NCI-H1105 (cell line): ENCODE measurements at places on chromosomes 12 and 14.

- DNase-seq = no peak
These were observed 20.7 kb downstream of the EPYC start for GRCh38 chr12:90984114-90984513.

- no peak for DNase-seq
These were observed 4.3 kb downstream of the C14orf93 start for GRCh38 chr14:23005451-23006187.

GRCh38 chr12:100688451-100688864 is 106.1 kb upstream of the ANO4 start:
- no peak for DNase-seq

GRCh38 chr12:86931714-86932113 is 675.5 kb upstream of the MGAT4C start:
- DNase-seq = no peak

- DNase-seq = no peak
These were observed 700 bp downstream of the PRKAG1 start for GRCh38 chr12:49017891-49018260.

GRCh38 chr14:67856827-67857226 is 37.2 kb downstream of the RAD51B start:
- no peak for DNase-seq

DNA sequence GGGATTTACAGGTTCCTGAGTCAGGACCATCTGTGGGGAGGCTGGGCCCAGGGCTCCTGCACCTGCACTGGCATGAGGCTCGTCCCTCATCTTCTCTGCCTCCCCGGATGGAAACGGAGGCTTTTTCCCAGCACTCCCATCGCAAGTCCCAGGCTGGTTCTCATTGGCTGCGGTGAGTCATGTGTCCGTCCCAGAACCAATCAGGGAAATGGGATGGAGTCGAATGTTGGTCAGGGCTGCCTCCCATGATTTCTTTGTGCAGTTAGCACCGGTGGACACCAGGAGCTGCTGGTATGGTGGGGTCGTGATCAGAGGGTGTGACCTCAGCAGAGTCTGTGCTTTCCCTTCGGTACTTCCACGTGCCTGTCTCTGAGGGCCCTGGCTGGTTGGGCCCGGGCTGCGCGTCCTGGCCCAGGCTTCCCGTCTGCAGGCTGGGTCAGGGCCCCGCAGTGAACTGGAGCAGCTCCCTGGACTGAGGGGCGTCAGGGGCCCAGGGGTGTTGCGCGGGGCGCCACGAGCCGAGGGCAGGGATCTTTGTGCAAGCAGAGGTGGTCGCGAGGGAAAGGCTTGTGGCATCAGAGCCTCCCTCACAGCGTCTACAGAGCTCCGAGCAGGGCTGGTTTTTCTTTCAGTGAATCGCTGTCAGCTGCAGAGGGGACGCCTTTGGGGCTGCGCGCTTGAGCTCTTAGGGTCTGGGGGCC is 168.1 kb downstream of the ADGRD1 start:
- DNase-seq = peak; percentile 19

DNA sequence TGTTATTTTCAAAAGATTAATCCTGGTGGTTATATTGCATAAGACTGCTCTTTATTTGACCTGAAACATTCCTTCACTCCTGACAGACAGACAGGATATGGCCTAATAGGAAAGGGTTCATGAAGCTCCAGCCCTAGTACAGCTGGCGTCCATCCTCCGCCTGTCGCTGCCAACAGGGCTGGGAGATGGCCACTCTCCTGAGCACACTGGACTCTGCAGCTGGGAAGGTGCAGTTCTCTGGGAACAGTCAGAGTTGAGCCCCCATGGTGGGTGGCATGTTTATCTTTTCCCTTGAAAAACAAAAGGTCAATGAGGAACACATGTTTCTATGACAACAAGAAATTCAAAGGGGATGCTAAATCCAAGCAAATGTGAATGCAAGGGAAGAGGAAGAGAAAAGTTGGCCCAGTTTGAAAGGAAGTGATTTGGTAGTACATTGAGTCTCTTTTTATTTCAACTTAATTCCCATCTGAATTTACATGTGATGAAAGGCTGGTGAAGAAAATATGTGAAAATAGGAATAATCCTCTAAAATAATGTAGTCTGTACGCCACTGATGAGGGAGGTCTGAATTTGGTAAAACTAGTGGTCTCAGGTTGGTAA is 89.9 kb upstream of the DCN start:
- DNase-seq = no peak

GRCh38 chr12:32211900-32212156 is 105.2 kb downstream of the BICD1 start:
- DNase-seq = no peak

- no peak for DNase-seq
These were observed 122.5 kb downstream of the SNAPC1 start for GRCh38 chr14:61884711-61885110.

- no peak for DNase-seq
These were observed 248.2 kb downstream of the DPF3 start for GRCh38 chr14:72645706-72646105.

DNA sequence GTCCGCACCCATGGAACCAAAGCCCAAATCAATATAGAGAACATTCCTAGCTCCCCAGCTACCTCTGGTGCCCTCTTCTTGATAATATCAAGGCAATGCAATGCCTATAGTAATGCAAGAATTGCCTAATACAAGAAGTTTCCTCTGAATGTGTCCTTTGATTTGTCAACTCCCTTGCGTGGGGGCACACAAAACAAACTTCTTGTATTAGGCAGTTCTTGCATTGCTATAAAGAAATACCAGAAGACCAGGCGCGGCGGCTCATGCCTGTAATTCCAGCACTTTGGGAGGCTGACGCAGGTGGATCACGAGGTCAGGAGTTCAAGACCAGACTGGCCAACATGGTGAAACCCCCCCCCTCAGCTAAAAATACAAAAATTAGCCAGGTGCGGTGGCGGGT is 10.4 kb upstream of the ITPK1 start:
- DNase-seq = no peak

DNA sequence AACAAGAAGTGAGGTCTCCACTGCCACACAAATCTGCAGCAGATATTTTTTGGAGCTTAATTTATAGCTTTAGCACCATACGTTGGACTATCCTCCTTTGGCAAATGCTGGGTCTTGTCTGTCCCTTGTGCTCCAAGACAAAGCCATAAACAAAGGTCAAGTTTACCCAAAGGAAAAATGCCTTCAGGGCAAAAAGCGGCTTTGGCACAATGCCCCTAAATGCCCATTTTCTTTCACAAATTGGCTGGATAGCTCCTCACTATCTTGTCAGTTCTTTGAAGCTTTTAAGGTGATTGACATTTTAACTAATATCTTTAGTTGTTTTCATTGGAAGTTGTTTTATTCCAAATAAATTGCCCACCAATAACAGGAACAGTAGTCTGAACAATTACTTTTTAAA is 59.6 kb downstream of the EML5 start:
- DNase-seq = no peak

DNA sequence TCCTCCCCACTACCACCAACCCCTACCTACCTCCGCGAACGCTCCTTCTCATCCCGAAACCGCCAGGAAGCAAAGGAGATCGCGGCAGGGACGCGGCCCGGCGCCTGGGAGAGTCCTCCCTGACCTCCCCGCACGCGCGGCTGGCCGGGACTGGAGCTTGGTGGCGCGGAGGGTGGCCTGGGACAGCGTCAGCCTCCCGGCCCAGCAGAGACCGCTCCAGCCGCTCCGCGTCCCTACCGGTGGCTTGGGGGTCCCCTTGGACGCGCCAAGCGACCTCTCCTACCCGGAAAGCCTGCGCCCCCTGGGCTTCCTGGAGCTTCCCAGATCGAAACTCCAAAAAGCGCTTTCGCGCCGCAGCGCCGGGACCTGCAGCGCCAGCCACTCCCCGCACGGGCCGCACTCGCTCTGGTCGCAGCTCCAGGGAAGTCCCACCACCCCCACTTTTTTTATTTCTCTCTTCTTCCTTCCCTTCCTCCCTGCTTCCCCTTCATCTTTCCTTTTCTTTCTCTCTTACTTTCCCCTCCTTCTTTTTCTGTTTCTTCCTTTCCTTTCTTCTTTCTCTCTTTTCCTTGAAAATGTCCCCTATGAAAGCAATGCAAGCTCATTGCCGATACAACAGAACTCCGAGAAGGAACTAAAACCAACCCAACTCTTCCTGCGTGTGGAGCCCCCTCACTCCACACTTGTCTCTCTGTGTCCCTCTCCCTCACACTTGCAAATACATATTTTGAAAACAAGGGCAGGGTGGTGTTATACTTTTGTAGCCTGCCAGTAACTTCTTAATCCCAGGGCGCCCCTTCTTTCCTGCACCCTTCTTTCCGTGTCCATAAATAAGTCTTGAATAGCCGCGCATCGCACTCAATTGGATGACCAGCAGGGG is 3.8 kb downstream of the DIO3 start:
- DNase-seq = no peak

GRCh38 chr14:77059276-77059915 is 30.9 kb upstream of the IRF2BPL start:
- DNase-seq = no peak

DNA sequence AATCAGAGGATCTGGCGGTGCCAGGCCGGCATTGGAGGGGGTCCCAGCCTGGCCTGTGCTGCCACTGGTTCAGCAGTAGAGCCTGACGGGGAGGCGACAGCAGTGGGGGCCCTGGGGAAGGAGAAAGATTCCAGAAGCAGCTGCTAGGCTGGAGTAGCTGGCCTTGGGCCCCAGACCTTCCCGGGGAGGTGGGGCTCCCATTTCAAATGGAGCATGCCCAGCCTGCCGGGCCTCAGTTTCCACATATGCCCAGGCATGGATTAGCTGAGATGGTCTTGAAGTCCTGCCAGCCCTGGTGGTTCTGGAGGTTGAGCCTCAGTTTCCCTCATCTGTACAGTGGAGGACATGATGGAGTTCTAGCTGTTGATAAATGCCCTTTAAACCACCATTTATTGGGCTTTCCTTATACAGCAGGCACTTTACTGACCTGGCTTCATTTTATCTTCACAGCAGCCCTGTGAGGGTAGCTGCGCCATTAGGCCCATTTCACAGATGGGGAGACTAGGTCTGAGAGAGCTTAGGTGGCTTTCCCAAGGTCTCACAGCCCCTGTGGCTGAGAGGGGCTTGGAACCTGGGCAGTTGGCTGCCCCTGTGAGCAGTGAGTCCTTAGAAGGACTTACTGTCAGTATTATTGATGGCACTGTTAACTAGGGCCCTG is 21.8 kb downstream of the SH2B3 start:
- DNase-seq = no peak

GRCh38 chr12:31232361-31232965 is 93.5 kb downstream of the SINHCAF start:
- no peak for DNase-seq

DNA sequence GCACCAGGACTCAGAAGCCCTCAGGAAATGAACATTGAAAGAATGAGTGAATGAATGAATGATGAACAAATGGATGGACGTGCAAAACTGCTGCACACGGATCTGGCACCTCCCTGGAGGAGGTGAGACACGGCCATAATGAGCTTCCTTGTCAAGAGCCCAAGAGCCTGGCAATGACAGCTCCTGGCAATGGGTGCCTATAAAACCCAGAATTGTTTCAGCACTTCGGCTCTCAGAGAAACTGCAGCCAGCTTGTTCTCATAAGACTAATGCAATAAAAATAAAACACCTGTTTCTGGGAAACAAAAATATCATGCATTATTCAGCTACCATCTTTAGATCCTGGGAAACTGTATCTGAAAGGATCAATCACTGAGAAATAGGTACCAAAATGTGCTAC is 200.5 kb upstream of the SFSWAP start:
- DNase-seq = no peak

DNA sequence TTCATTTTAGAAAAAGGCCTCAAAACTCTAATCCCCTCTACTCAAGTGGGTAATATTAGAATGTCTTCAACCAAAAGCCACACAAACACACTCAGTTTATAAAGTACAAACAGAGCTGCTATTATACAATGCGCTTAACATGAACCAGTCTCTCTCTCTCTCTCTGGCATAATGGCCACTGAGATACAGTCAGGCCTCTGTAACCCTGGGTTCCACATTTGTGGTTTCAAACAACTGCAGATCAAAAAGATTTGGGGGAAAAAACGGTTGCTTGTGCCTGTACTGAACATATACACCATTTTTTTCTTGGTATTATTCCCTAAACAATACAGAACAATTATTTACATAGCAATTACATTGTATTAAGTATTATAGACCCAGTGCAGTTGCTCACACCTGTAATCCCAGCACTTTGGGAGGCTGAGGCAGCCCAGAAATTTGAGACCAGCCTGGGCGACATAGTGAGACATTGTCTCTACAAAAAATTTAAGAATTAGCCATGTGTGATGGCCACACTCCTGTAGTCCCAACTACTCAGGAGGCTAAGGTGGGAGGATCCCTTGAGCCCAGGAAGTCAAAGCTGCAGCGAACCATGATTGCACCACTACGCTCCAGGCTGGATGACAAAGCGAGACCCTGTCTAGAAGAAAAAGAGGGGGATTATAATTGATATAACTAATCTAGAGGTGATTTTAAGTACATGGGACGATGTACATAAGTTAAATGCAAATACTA is 5.6 kb downstream of the SLC11A2 start:
- DNase-seq = no peak

DNA sequence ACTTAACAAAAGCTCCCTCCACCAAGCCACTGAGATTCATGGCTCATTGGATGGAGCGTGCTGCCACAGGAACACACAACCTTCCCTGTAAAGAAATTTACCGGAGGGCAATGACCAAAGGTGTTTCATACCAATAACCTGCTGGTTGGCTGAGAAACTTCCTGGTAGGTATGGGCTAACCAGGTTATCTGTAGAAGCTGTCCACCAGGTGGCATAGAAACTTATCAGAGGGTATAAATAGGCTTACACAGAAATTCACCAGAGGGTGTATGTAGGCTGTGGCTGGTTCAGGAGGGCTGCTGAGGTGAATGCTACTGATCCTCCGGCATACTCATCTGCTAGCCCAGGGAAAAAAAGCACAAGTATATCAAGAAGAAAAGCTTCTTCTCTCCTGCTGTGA is 27.1 kb upstream of the MTERF2 start:
- DNase-seq = peak; percentile 13

DNA sequence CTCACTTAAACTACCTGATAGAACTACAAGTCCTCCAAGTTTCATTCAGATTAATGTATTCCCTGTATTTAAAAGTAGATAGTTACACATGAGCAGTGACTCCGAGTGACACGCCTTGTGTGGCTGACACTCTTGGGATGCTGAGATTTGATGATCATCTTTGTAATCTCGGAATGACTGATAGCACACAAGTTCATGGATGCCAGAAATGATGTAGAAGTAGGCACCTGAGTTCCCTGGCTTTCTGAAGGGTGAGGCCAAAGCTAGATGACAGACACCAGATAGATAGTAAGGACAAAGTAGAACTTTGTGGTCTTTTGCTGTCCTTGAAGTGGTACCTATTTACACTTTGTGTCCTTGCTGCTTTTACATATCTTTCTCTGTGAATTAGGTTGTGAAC is 491.2 kb downstream of the PCNX1 start:
- no peak for DNase-seq

GRCh38 chr12:57898308-57898970 is 42.9 kb upstream of the ATP23 start:
- DNase-seq = no peak

GRCh38 chr12:6201213-6201608 is 1.0 kb downstream of the CD9 start:
- DNase-seq = peak; percentile 23
